ENCODE measurements at places on chromosomes 11 and 22.

- DNase-seq = peak; percentile 43
Measured at GRCh38 chr11:34050581-34051348, 766 bp upstream of the CAPRIN1 start.

GRCh38 chr22:31995046-31995445 is 48.0 kb upstream of the SLC5A1 start:
- DNase-seq = no peak

- DNase-seq = no peak
Measured at GRCh38 chr11:128948583-128948982, 5.9 kb upstream of the TP53AIP1 start.

DNA sequence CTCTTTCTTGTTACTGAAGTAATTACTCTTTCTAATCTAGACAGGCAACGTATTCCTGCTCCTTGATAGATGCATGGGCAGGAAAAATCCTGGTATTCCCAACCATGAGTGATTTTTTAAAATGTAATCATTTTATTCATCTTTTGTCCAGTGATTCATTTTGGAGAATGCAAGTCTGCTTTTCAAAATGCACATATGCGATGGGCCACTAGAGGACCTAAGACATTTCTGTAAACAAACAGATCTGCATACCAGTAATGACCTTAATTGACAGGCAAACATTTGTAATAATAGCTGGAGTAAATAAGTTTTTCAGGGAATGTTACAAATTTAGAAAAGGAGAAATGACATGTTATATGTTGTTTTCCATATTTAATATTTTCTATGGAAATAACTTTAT is 1167.6 kb downstream of the JRKL start:
- DNase-seq = no peak

GRCh38 chr22:49278340-49278739 is 549.3 kb downstream of the BRD1 start:
- DNase-seq = no peak

- no peak for DNase-seq
Measured at GRCh38 chr11:48167380-48167779, 49.2 kb upstream of the OR4B1 start.

GRCh38 chr22:35299217-35299672 is 449 bp upstream of the TOM1 start:
- DNase-seq = no peak

DNA sequence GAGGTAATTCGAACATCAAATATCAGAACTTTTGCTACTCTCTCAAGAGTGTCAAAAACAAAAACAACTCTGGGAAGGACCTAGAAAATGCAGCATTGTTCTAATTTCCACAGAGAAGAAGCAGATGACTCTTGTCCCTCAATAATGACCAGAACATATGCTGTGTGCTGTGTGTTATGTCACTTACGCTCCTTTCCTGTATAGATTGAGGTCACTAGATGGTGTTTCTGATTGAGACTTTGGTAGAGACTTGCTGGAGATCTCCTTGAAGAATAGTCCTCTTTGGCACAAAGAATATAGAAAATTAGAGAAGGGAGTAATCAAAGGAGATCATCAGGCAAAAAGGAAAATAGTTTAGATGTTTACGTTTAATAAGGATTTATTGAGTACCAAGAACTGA is 2.3 kb upstream of the SIK3 start:
- DNase-seq = no peak

DNA sequence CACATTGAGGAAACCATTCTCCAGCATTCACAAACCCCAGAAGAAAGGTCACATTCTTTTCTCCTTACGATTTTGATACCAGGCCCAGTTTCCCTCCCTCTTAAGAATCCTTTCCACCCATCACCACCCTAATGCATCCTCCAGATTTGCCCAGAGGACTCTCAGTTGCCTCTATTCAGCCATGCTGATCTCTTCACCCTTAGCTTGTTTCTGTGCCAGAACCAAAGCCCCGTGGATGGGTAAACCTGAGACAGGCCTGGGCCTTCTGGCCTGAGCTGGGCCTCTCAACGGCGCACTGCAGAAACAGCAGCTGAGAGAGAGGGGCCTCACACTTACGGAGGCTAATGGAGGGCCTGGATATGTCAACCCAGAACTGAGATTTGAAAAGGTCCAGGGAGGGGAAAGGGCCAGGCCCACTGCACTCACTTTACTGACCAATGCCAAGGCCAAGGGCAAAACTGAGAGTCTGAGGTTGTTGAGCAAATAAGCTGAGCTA is 32.2 kb upstream of the OAF start:
- no peak for DNase-seq

GRCh38 chr11:83255366-83255765 is 30.8 kb downstream of the CCDC90B start:
- DNase-seq = no peak

GRCh38 chr11:57942808-57943207 is 80.9 kb upstream of the OR9Q1 start:
- DNase-seq = no peak

DNA sequence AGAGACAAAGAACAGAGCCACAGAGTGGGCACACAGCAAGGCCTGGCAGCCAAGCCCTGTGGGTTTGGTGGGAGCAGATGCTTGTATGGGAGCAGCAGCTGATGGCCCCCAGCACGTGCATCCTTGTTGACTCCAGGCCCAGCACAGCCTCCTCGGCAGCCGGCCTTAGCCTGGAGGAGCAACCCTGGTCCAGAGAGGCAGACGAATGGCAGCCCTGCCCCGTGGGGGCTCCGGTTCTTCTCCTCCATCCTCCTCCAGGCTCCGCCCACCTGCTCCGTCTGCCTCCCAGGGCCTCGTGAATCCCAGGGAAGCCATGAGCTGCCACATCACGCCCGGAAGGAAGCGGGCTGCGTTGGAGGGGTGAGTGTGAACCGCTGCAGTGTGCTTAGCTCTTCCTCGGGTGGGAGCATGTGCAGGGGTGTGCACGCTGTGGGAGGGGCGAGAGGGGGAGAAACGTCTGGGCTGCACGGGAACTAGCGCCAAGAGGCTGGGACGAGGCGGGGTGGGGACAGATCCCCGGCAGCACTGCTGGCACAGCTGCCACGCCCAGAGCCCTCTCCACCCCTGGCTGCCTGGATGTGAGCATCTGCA is 36.3 kb upstream of the JAM3 start:
- no peak for DNase-seq

- no peak for DNase-seq
Measured at GRCh38 chr11:73394416-73395296, 18.5 kb downstream of the RELT start.

GRCh38 chr11:9060700-9061111 is 30.7 kb downstream of the SCUBE2 start:
- no peak for DNase-seq

DNA sequence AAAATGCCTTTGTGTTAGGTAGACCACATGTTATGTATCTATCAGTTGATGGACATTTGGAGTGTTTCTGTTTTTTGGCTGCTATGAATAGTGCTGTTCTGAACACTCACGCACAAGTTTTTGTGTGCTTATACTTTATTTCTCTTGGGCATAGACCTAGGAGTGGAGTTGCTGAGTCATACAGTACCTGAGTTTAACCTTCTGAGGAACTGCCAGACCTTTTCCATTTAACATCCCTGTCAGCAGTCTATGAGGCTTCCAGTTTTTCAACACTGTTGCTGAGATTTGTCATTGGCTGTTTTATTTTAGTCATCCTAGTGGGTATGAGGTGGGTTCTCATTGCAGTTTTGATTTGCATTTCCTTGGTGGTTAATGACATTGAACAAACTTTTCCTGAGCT is 4.4 kb downstream of the CTTN start:
- DNase-seq = no peak

- DNase-seq = no peak
Measured at GRCh38 chr22:24230911-24231656, 13.8 kb downstream of the GGT5 start.

DNA sequence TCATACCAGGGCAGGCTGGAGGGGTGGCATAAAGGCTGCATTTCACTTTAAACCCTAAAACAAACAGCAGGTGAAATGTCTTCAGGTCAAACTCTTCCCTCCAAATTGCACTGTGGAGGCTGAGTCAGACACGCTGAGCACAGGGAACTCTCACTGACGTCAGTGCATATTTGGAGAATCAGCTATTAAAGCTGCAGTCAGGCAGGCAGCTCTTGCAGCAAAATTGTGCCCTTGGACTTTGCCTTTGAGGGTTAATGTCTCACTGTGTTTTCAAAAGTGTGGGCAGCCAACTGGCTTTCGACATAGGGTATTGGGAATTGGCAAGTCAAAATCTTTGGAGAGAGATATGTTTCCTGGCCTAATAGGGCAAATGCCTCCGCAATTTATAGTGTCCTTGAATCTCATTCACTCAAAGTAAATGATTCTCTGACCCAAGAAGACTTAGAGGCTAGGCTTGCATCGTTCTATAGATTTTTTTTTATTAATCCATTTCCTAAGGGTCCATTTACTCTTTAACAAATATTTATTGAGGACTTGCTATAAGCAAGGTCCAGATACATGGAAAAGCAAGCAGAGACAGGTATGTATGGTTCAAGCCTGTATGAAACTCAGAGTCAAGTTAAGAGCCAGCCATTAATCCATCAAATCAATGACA is 27.7 kb upstream of the SMCO4 start:
- no peak for DNase-seq

DNA sequence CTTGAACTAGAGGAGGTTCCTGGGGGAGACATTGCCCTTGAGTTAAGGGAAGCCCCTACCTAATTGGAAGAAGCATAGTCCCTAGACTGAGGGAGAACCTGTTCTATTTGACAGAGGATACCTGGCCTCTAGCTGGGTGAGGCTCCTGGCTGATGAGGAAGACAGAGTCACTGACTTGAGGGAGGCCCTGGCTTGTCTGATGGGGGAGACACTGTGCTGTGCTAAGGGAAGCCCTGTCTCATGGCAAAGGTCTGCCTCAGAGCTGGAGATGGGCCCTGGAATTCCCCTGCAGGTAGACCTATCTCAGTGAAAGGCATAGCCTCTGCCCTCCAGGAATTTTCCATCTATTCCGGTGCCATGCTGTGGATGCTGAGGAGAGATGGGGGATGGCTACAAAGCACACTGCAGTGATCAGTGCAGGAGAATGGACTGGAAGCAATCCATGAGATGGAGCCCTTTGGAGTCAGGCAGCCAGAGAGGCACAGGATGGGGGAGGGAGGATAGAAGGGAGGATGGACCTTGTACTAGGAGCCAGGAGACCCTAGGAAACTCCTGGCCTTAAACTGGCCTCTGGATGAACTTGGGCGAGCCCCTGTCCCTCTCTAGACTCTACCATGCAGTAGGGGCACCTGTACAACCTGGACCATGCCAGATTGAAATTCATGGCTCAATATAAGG is 39.9 kb downstream of the SLCO2B1 start:
- no peak for DNase-seq

DNA sequence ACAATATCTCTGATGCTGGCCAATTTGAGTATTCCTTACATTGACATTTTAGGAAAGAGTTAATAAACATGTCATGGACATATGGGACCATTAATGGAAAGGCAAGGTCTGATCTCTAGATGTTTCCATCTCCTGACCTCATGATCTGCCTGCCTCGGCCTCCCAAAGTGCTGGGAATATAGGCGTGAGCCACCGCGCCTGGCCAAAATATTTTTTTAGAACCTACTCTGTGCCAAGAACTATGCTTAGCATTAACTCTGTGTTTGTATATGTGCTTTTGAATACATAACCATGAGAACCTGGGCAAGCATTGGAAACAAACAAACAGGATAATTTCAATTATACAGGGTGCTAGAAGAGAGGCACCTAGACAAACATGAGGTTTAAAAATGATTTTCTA is 123.2 kb downstream of the ATG16L2 start:
- no peak for DNase-seq

DNA sequence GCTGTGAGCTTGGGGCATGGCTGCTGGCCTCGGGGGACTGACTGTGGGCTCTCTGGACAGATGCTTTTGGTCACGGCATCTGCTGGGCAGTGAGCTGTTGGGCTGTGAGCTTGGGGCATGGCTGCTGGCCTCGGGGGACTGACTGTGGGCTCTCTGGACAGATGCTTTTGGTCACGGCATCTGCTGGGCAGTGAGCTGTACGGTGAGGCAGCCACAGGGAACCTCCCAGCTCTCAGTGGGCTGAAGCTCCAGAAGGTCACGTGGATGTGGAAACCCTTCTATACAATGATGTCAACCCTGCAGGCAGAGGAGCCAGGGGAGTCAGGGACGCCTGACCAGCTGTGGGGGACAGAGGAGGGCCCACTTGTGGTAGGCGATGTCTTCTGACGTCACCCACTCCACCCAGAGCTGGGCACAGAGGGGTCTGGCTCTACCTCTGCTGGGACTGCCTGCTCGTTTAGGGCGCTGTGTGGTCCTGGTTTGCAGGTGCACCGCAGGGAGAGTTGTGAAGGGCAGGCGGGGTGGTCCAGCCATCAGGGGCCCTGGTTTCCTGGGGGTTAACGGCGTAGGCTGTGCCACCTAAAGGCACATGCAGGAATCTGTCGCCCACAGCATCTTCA is 1331.3 kb downstream of the BRD1 start:
- DNase-seq = no peak

GRCh38 chr11:33982661-33983060 is 68.9 kb upstream of the CAPRIN1 start:
- DNase-seq = no peak

DNA sequence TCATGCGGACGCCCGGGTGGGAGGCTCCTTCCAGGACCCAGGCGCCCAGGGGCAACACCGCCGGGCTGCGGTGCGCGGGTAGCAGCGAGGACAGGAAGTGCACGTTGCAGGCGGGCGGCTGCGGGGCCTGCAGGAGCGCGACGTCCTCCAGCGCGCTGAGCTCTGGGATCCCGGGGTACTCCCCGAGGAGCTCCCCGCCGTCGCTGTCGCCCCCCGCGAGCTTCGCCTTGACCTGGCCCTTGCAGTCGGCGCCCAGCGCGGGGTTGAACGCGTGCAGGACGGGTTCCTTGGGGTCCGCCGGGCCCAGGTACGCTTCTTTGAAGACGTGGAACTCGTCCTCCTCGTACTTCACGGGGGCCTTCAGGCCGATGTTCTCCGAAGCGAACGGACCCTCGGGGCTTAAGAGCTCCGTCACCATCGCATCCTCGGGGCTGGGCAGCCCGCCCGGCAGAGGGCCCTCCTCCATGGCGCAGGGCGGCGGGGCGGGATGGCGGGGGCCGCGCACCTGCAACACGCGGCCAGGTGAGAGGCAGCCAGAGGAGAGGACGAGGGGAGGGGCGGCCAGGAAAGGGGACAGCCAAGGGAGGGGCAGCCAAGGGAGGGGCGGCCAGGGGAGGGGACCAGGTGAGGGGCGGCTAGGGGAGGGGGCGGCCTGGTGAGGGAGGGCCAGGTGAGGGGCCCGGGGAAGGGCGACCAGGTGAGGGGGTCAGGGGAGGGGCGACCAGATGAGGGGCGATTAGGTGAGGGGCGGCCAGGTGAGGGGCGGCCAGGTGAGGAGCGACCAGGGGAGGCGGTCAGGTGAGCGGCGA is 921 bp downstream of the TESMIN start:
- DNase-seq = no peak

GRCh38 chr11:15589070-15589626 is 474.4 kb downstream of the INSC start:
- no peak for DNase-seq
